ENCODE measurements at places on chromosomes 5 and 9. TPM values are rescaled to one million over a fixed set of nuclear protein-coding genes. Genes with fewer than 3 reads are reported as not detected.

- no peak overlapping the region for H3K27ac ChIP-seq
- no peaks in the 10 kb centered on the region for H3K36me3 ChIP-seq
- no peaks in the 10 kb centered on the region for H3K4me1 ChIP-seq
- no peak overlapping the region for H3K4me3 ChIP-seq
- H3K27me3 ChIP-seq = no peaks in the 10 kb centered on the region
Observed at GRCh38 chr5:120507197-120507596, 43.1 kb downstream of the PRR16 start.

DNA sequence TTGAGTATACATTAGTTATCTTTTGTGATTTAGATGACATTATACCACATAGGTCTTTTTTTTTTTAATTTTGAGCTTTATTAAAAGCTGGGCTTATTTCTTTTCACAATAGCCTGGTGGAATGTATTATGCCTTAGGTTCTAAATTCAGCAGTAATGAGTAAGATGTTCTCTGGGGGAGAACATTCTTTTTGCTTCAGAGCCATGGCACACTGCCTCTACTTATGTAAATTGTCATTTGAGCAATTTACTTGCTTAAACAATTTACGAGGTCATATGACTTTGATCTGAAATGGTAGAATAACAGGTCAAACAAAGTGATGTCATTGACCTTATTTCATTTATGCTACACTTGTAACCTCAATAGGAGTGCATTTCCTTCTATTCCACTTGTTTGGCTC, 154.2 kb downstream of the FOCAD start:
- H3K27ac ChIP-seq = no peak overlapping the region
- H3K4me3 ChIP-seq = no peak overlapping the region
- no peaks in the 10 kb centered on the region for H3K36me3 ChIP-seq
- H3K4me1 ChIP-seq = no peaks in the 10 kb centered on the region
- no peak for DNase-seq
- no peaks in the 10 kb centered on the region for H3K27me3 ChIP-seq

- H3K27ac ChIP-seq = no peak overlapping the region
- DNase-seq = no peak
- H3K36me3 ChIP-seq = no peaks in the 10 kb centered on the region
- no peaks in the 10 kb centered on the region for H3K4me1 ChIP-seq
Observed at GRCh38 chr9:28539434-28540070, 966.3 kb upstream of the C9orf72 start.

DNA sequence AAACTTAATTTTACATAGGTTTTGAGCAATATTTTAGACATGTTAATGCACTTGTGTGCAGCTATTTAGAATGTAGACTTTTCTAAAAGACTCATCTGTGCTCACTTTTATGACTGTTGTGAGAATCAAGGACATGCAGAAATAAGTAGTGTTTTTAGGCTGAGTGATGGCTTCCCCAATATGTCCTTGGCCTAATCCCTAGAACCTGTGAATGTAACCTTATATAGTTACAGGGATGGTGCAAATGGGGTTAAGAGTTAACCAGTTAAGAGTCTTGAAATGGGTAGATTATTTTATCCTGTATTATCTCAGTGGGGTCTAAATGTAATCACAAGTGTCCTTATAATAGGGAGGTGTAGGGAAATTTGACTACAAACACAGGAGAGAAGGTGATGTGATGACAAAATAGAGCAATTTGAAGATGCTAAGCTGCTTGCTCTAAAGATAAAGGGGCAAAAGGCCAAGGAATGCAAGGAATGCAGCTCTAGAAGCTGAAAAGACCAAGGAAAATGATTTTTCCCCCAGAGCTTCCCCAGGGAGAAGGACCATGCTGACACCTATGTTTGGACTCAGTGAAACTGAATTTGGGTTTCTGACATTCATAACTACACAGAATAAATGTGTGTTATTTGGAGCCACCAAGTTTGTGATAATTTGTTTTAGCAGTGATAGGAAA, 298.0 kb upstream of the PAPPA start:
- no peak overlapping the region for H3K4me3 ChIP-seq
- no peak overlapping the region for H3K27ac ChIP-seq
- H3K4me1 ChIP-seq = no peaks in the 10 kb centered on the region
- no peaks in the 10 kb centered on the region for H3K27me3 ChIP-seq

DNA sequence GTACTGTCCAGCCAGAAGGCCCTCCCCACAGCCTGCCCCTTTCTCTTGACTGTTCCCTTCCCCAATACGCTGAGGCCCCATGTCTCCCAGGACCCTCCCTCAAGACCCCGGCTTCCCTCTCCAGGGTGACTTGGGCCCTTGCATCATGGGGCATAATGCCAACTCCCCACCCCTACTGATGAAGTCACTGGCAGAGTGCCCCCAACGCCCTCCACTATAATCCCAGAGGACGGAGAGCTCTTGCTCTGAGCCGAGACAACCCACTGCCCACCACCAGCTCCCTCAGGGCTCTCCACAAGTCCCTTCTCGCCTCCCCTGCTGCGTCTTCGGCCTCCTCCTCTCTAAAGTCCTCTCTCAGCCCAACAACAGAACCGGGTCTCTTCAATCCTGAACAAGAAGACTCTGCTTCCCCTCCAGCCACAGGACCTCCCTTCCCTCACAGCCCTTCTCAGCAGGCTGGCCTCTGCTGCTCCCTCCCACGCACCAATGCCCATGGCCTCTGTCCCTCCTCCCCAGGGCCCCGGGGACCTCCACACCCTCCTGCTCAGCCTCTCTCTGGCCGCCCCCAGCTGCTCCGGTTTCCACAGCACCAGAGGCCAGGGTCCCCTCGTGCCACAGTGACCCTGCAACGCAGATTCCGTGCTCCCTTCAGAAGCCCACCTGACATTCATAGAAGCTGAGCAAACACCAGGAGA, 47.6 kb downstream of the ADAMTS2 start:
- DNase-seq = peak; percentile 64
- no peak overlapping the region for H3K27ac ChIP-seq
- H3K4me1 ChIP-seq = no peaks in the 10 kb centered on the region
- no peak overlapping the region for H3K4me3 ChIP-seq
- H3K27me3 ChIP-seq = no peaks in the 10 kb centered on the region

DNA sequence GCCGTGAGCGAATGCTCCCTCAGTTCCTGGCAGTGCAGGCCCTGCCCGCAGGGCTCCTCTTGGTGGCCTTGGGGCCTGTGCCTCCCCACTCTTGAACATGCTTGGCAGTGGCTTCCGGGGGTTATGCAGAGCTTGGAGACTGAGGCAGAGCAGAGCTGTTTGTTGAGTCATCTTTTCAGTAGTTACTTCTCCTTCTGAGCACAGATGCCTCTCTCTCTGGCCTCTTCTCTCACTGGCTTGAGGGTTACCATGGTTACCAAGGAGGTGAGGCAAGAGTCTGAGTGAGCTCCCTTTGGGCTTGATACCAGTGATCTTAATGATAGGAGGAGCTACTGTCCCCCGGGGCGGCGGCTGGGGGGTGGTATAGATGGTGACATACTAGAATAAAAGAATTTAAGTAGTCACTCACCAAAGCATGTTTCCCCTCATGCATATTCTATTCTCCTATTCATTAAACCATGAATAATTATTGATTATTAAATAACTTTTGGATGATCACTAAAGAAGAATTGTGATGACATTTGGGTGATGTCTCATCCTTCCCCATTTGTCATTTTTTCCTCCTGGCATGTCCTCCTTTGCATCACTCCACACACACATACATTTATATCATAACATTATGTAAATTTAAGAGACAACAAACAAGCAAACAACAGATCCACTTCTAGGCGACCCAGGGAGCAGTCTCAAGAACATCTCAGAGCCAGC, 111.1 kb downstream of the ARHGAP26 start:
- no peak for DNase-seq
- no peak overlapping the region for H3K4me3 ChIP-seq
- no peaks in the 10 kb centered on the region for H3K27me3 ChIP-seq
- no peaks in the 10 kb centered on the region for H3K36me3 ChIP-seq

DNA sequence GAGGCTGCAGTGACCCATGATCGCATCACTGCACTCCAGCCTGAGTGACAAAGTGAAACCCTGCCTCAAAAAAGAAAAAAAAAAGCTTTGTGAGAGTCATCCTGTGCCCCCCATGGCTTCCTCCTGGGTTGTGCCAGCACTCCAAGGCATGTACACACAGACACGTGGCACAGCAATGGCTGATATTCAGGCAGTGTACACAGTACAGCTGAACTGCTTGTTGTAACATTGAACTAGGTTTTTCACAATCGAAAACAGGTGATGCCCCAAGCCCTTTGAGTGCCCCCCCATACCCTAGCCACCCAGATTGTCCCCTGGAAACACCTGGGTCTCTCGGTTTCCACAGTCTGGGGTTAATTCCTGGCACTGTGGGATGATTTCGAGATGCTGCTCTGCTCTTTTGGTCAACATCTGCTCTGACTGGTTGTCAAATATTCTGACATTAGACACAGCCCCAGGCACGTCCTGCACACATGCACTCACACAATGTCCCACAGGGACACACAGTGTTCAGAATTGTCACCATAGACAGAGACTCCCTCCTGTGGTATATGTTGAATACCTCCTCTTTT, 9.2 kb downstream of the SPINK4 start:
- H3K27me3 ChIP-seq = no peaks in the 10 kb centered on the region
- no peak overlapping the region for H3K4me3 ChIP-seq
- no peak overlapping the region for H3K27ac ChIP-seq
- H3K36me3 ChIP-seq = no peaks in the 10 kb centered on the region
- DNase-seq = no peak
- H3K4me1 ChIP-seq = no peaks in the 10 kb centered on the region

GRCh38 chr5:113271015-113271414, 163.8 kb downstream of the TSSK1B start:
- no peak for DNase-seq
- H3K27me3 ChIP-seq = no peaks in the 10 kb centered on the region
- peaks cover 17% of the 10 kb centered on the region for H3K4me1 ChIP-seq
- no peaks in the 10 kb centered on the region for H3K36me3 ChIP-seq

GRCh38 chr9:4596165-4596922, 65.8 kb upstream of the PLPP6 start:
- no peak for DNase-seq
- H3K27ac ChIP-seq = peak overlapping the region; percentile 5
- H3K36me3 ChIP-seq = no peaks in the 10 kb centered on the region
- H3K27me3 ChIP-seq = no peaks in the 10 kb centered on the region
- H3K4me3 ChIP-seq = no peak overlapping the region

- no peak for DNase-seq
- H3K4me1 ChIP-seq = no peaks in the 10 kb centered on the region
- H3K36me3 ChIP-seq = no peaks in the 10 kb centered on the region
- H3K27ac ChIP-seq = no peak overlapping the region
- no peaks in the 10 kb centered on the region for H3K27me3 ChIP-seq
Observed at GRCh38 chr9:101418518-101419430, 16.8 kb downstream of the ALDOB start.

DNA sequence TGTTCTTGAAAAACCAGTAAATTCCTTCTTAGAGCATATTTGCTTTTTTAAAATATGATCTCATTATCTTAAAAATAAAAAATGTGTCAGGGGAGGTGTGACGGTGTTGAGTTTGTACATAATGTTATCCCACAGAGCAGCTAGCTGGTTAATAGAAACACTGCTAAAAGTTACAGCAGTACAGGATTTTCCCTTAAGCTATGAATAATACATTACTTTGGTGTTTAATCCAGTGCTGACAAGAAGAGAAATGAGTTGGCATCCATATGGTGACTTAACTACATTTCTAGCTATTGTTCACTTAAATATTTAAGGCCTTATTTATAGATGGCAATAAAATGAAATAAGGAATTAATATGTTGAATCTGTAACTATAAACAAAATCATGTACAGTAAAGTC, 883.1 kb downstream of the CDH18 start:
- H3K4me3 ChIP-seq = no peak overlapping the region
- H3K36me3 ChIP-seq = no peaks in the 10 kb centered on the region
- H3K4me1 ChIP-seq = no peaks in the 10 kb centered on the region

GRCh38 chr5:174693697-174694385, 30.5 kb upstream of the MSX2 start:
- H3K4me3 ChIP-seq = no peak overlapping the region
- H3K27ac ChIP-seq = no peak overlapping the region
- H3K4me1 ChIP-seq = no peaks in the 10 kb centered on the region

DNA sequence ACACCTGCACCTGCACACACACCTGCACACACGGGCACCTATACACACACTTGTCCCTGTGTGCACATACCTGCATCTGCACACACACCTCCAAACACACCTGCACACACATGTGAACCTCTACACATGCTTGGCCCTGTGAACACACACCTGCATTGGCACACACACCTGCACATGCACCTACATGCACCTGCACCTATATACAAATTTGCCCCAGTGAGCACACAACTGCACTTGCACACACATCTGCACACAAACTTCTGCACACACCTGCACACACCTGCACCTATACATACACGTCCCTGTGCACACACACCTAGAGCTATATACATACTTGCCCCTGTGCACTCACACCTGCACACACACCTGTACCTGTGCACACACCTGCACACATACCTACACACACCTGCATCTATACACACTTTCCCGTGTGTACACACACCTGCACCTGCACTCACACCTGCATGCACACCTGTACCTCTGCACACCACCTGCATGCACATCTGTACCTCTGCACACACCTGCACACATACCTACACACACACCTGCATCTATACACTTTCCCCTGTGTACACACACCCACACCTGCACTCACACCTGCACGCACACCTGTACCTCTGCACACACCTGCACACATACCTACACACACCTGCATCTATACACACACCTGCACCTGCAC, 21.5 kb upstream of the LPCAT1 start:
- peak; percentile 35 for DNase-seq
- H3K36me3 ChIP-seq = no peaks in the 10 kb centered on the region
- no peaks in the 10 kb centered on the region for H3K27me3 ChIP-seq
- H3K27ac ChIP-seq = no peak overlapping the region

GRCh38 chr5:14491015-14491915, 90.3 kb upstream of the OTULINL start:
- H3K36me3 ChIP-seq = peaks cover 27% of the 10 kb centered on the region
- DNase-seq = no peak
- no peaks in the 10 kb centered on the region for H3K4me1 ChIP-seq
- no peaks in the 10 kb centered on the region for H3K27me3 ChIP-seq
- H3K27ac ChIP-seq = no peak overlapping the region
- H3K4me3 ChIP-seq = no peak overlapping the region

- no peak overlapping the region for H3K4me3 ChIP-seq
- H3K4me1 ChIP-seq = no peaks in the 10 kb centered on the region
- no peak for DNase-seq
Observed at GRCh38 chr5:180439911-180440769, 54.0 kb upstream of the CNOT6 start.

GRCh38 chr9:87640385-87640795, 85.5 kb upstream of the CTSL start:
- peaks cover 4% of the 10 kb centered on the region for H3K36me3 ChIP-seq
- H3K27ac ChIP-seq = peak overlapping the region; percentile 8
- H3K4me1 ChIP-seq = peaks cover 3% of the 10 kb centered on the region

SV2C gene
- total RNA-seq = 0.13 TPM

CD14 gene
- total RNA-seq = 68.8 TPM

CCNO gene
- total RNA-seq = 5.9 TPM

IL4 gene
- not detected for total RNA-seq

TMEM141 gene
- total RNA-seq = 96.5 TPM

PCDHA12 gene
- 5.2 TPM for total RNA-seq

CCL19 gene
- 60.8 TPM for total RNA-seq

PHF24 gene
- total RNA-seq = 0.98 TPM

CCDC192 gene
- total RNA-seq = not detected

MRRF gene
- total RNA-seq = 44.9 TPM
